Bone marrow (tissue), 2 donors: ENCODE measurements at places on chromosomes 13 and 19.

GRCh38 chr19:11552666-11553372, 6.2 kb downstream of the ELOF1 start:
- no peak for DNase-seq

- DNase-seq, result no peak
These were observed 1170.4 kb downstream of the EFNB2 start for GRCh38 chr13:105365021-105365550.

DNA sequence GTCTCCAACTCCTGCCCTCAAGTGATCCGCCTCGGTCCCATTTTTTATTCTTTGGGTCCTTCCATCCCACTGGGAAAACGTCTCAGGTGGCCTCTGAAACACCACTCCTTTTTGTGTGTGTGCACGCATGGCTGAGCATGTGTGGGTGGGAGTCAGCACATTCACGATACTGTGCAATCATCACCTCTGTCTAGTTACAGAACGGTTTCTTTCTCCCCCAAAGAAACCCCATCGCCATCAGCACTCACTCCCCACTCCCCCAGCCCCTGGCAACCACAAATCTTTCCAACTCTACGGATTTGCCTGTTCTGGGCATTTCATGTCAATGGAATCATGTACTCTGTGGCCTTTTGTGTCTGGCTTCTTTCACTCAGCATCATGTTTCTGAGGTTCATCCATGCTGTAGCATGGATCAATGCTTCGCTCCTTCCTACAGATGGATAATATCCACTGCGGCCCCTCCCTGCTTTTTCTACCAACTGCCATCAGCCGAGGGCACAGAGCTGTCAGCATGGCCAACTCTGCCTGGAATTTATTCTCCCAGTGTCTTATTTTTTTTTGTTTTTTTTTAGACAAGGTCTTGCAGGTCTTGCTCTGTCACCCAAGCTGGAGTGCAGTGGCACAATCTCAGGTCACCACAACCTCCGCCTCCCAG, 9.7 kb downstream of the F2RL3 start:
- no peak for DNase-seq

DNA sequence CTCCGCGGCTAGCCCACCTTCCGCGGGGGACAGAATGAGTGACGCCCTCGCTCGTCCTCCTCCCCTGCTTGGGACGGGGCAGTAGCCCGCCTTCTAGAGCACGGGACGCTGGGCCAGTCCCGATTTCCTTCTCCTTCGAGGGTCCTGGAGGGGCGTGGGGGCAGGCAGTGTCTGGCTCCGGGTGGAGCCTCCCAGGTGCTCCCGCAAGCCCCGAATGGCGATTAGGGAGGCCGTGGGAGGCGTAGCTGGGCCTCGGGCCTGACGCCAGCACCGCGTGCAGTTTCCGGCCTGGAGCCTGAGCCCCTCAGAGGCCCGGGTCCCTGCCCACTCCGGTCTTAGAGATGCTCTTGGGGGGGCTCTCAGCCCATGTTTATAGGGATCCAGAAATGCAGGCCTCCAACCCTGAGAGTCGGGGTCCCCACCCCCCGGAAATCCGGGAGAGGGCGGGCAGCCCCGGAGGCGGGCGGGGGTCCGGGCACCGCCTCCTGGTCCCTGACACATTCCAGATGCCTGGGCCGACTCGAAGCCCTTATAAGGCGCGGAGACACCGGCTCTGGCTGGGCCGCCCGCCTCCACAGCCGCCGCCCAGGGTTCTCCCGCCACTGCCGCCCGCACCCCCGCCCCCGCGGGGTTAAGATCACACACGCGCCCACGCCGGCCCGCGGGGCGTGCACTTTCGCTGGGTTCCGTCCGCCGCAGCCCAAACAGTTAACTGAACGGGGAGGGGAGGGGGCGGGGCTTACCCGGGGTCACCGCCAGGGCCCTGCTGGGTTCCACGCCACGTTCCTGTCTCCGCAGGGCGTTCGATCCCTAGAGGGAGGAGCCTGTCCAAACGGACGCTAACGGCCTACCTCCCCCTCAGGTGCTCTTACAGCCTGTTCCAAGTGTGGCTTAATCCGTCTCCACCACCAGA, 1.5 kb downstream of the MYADM start:
- peak; percentile 40 for DNase-seq

GRCh38 chr13:44576351-44577235, 463 bp upstream of the TSC22D1 start:
- no peak for DNase-seq
